ENCODE measurements at places on chromosomes 16 and 17. TPM values are rescaled to one million over a fixed set of nuclear protein-coding genes. Genes with fewer than 3 reads are reported as not detected.

DNA sequence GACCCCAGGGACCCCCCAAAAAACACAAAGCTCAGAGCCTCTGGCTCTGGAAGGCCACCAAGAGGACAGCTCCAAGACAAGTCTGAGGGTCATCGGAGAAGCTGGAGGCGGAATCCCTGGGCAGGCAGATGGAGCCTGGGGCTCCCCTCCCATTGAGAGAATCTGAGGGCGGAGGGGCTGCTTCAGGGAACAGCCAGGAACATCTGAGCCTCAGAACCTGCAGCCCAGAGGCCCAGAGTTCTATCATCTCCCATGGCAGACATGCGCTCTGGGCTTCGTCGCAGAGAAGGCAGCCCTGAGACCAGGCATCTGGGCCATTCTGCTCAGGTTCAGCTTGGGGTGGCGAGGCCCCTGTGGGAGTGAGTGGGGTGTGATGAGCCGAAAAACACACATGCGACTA, 7.1 kb upstream of the SPPL2C start:
- DNase-seq, result no peak

The NXPH3 gene
- polyA plus RNA-seq, result 1.2 TPM

The HAPSTR1 gene
- 14.7 TPM for polyA plus RNA-seq

- peak; percentile 29 for DNase-seq
Observed at GRCh38 chr17:2551928-2552327, 40.2 kb upstream of the METTL16 start.

- no peak for DNase-seq
Observed at GRCh38 chr16:71974068-71974818, 26.0 kb downstream of the PKD1L3 start.

The CDIP1 gene
- 80.4 TPM for polyA plus RNA-seq

- no peak for DNase-seq
Observed at GRCh38 chr16:19713697-19714096, 4.3 kb downstream of the KNOP1 start.

GRCh38 chr17:63378411-63379375, 67.4 kb downstream of the CYB561 start:
- DNase-seq, result no peak

DNA sequence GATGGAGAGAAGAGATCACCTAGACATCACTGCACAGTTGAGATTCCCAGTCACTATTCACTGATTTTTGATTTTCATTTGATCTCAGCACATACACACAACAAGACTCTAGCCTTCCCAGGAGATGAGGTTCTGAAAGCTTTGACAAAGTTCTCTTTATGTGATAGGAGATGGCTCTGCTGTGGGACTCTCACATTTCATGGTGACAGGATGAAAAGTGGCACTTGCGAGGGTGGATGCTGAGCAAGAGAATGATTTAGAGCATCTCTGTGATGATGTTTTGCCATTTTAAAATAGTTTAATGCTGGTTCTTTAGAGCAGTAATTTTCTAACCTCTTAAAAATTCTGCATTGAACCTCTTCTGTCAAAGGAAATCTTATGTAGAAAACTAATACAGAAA, 113.3 kb upstream of the CA10 start:
- DNase-seq, result no peak

The KRTAP4-8 gene
- polyA plus RNA-seq, result not detected

The PERCC1 gene
- not detected for polyA plus RNA-seq

- peak; percentile 47 for DNase-seq
Observed at GRCh38 chr17:44086364-44087311, 16.1 kb downstream of the G6PC3 start.

The CACNA1G gene
- polyA plus RNA-seq, result not detected

GRCh38 chr16:85391175-85391707, 221.9 kb upstream of the GSE1 start:
- no peak for DNase-seq

- peak; percentile 29 for DNase-seq
Observed at GRCh38 chr17:6556121-6557039, at the start of gene PITPNM3. Gene PITPNM3, minus strand, starts transcription at chr17:6556555. Its CDS starts 149 bp downstream, at chr17:6556406.

The GAS2L2 gene
- not detected for polyA plus RNA-seq

GRCh38 chr17:10125531-10126275, 72.7 kb downstream of the GAS7 start:
- DNase-seq, result peak; percentile 71

Measured in kidney (tissue), 22 donors.